ENCODE measurements at places on chromosomes 11 and 22.

GRCh38 chr11:131195661-131196517 is 174.5 kb upstream of the NTM start:
- no peak for DNase-seq

DNA sequence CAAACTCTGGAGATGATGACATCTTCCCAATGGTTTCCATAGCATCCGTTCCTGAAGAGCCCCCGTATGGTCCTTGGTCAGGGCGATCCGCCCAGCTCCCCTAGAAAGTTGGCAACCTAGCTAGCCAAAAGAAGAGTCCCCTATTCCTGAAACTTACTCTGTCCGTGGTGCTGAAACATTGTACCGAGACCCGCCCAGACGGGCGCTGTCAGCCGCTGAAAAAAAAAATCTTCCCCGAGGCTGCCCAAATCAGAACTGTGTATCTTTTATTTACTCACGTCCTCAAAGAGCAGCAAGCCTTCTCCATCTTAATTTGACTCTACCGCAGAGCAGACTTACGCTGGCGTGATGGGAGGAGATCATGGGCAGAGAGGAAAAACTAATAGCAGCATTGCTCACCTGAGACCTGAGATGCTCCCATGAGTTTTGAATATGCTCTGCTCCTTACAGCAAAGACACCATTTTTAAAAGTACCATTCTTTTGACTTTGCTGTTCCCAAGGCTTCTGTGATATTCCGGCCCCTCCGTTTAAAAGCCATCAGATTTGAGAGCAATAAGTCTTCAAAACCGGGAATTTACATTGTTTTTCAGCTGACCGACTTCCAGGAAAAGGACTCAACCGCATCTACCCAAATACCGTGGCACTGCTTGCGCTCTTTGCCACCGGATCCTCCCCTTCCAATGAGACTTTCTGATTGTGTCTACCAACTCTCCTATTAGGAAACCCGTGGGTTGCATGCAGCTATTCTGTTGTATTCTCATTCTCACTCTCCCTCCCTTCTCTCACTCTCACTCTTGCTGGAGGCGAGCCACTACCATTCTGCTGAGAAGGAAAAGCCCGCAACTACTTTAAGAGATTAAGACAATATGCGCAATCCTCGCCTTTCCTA is at the start of gene SLC17A6:
SLC17A6 (plus strand) TSS at position 786 of the 890 bp plus-strand sequence. CDS start 153 bp downstream, outside the sequence.
- no peak for DNase-seq

- DNase-seq: no peak
Measured at GRCh38 chr11:69881467-69882269, 62.5 kb upstream of the FGF3 start.

DNA sequence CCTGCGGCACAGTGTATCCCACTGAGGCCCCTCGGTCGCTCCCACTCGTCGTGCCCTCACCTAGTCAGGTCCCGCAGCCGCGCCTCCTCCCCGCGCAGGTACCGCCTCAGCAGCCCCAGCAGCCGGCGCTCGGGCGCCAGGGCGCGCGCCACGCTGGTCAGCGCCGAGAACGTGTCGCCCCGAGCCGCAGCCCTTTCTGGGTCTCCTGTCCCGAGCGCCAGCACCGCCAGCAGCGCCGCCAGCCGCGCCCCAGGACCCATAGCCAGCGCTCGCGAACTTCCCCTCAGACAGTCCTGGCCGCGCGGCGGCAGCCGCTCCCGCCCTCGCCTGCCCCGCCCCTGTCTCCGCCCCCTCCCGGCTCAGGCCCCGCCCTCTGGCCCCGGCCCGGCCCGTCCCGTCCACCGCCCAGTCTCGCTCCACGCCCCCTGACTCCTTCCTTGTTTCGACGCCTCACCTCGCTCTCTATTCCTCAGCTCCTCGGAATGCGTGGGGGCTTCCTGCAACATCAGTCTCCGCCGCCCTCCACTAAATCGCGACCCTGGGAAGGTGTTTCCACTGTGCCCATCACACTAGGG is at the start of gene P4HA3:
P4HA3 (minus strand) TSS at position 289 of the 575 bp plus-strand sequence; CDS start at position 260, 29 bp downstream.
- DNase-seq: peak; percentile 25

GRCh38 chr11:74459584-74459983 is 7.8 kb downstream of the KCNE3 start:
- no peak for DNase-seq

GRCh38 chr11:112770487-112770886 is 190.7 kb upstream of the NCAM1 start:
- DNase-seq: no peak

- DNase-seq: no peak
Measured at GRCh38 chr11:93221539-93221938, 23.7 kb upstream of the SLC36A4 start.

DNA sequence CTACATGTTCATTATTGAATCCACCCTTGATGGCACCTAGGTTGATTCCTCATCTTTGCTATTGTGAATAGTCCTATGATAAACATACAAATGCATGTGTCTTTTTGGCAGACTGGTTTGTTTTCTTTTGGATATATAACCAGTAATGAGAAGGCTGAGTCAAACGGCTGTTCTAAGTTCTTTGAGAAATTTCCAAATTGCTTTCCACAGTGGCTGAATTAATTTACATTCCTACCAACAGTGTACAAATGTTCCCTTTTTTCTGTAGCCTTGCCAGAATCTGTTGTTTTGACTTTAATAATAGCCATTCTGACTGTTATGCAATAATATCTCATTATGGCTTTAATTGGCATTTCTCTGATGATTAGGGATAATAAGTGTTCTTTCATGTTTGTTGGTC is 184.9 kb downstream of the CASP12 start:
- no peak for DNase-seq

DNA sequence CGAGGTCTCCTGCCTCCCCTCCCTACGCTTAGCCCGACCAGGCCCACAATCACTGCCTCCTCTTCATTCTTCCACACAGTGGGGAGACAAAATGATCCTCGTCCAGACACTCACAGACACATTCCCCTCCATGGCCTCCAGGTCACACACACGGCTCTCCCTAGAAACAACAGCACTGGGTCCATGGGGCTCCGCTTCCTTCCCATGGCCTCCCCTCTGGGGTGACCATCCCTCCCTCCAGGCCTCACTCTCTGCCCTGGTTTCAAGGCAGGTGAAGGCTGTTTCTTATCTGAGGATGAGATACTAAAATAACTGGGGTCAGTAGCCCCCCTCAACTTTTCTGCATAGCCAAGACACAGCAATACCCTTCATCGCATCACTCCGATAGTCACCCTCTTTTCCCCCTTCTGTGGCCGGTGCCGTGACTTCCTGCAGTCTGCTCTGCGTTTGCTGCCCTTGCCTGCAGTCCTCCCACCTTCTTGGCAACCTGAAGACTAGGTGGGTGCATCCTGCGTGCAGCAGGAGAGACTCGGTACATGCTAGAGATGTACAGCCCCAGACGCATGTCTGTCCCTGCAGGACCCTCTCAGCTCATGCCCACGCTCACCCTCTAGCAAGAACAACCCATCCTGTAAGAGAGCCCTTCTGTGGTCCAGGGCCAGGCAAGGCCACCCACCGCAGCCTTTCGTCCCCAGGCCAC is 55.8 kb downstream of the CD6 start:
- DNase-seq: no peak

GRCh38 chr11:7936615-7937014 is 4.9 kb downstream of the OR10A3 start:
- DNase-seq: no peak

DNA sequence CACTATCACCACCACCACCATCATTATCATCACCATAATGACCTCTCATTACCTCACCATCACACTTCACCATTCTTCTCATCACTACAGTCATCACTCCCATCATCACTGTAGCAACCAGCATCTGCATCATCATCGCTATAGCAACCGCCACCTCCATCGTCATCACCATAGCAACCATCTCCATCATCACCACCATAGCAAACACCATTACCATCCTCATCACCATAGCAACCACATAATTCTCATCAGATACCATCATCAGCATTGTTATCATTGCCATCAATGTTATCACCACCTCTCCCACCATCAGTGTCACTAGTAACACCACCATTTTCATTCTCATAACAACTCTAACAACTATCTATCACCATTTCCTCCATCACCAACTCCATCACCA is 23.1 kb upstream of the CD82 start:
- DNase-seq: no peak

GRCh38 chr11:12840871-12841660 is 166.8 kb downstream of the TEAD1 start:
- no peak for DNase-seq

DNA sequence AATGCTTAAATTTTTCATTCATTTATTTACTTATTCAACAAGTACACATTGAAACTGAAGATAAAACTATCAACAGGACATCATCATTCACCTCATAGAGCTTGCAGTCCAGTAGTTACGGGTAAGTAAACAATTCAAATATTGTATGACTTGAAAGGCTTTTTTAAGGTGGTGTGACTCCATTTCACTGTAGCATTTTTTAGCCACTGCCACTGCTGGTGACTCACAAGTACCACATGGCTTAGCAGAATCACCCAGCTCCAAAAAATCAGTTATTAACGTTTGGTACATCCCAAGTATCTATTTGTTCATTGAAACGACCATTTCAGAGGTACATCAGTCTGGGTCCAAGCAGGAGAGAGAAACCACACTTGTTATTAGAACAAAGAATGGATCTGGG is 427.9 kb upstream of the DDI1 start:
- no peak for DNase-seq

DNA sequence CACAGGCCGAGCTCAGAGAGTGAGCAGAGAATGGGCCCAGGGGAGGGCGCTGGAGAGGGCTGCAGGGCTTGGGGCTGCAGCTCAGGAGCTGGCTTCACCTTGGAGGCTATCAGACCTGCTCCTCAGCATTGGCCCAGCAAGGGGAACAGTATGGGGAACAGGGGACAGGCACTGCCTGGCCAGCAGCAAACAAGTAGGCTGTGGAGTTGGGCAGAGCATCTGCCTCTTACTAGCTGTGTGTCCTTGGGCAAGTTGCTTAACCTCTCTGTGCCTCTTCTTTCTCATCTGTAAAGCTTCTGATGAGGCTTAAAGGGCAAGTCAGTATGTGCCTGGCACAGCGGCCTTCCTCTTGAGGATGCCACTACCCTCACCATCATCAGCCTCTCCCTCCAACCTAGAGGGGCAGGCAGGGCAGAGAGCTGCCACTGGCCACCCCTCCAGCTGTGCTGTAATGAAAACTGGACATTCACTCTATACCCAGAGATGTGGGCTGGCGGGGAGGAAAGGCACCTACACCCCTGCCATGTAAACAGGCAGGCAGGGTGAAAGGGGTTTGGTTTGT is 7.5 kb upstream of the CDKN1C start:
- no peak for DNase-seq

GRCh38 chr11:13126430-13126829 is 117.3 kb downstream of the RASSF10 start:
- DNase-seq: no peak

DNA sequence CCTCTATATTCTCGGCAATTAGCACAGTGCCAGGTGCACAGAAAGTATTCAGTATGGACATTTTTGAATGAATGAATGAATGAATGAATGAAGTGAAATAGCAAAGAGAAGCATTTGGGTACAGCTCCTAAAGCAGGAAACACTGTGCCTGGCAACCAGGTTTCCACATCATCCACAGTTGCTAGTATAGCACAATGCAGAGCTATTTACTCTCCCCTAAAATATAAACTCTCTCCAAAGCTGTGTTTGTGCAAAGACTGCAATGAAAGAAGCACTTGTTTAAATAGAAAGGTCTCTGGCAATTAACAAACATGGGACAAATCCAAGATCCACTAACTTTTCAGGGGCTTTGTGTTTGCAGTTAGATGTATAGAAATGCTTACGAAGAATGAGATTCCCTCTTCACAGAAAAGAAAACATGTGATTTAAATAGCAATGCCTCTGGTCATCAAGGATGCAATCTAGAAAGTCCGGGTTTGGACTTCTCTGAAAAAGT is 103.0 kb upstream of the OPCML start:
- DNase-seq: no peak

DNA sequence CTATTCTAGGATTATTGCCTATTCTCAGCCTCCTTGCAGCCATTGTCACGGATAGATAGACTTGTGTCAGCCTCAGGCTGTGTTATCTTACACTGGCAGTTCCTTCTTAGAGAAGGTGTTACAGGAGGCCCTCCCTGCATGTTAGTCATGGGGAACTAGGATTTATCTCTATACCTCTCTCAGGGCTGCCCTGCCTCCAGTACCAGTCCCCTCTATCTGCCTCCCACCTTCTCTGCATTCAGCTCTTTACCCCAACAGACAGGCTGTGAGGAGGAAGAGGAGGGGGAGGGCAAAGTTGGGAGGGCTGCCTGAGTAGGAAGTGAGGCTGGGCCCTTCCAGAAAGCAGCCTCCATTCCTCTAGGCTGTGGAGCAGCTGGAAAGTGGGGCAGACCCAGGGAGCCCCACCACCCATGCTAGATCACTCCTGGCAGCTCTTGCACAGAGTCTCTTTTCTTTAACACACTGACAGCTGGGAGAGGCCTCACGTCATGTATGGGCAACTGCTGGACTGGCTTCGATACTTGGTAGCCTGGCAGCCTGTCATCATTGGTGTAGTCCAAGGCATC is 2.9 kb upstream of the IL18BP start:
- DNase-seq: no peak

- no peak for DNase-seq
Measured at GRCh38 chr11:111574373-111575225, 27.6 kb upstream of the SIK2 start.

- no peak for DNase-seq
Measured at GRCh38 chr11:111521135-111521534, 6.6 kb downstream of the HOATZ start.

- no peak for DNase-seq
Measured at GRCh38 chr11:123577081-123577598, 77.3 kb downstream of the SCN3B start.

Measured in iPS DF 19.7 (cell line).